ENCODE measurements at places on chromosomes 6 and 20.

GRCh38 chr6:12459945-12460661, 169.9 kb downstream of the EDN1 start:
- no peak for DNase-seq

DNA sequence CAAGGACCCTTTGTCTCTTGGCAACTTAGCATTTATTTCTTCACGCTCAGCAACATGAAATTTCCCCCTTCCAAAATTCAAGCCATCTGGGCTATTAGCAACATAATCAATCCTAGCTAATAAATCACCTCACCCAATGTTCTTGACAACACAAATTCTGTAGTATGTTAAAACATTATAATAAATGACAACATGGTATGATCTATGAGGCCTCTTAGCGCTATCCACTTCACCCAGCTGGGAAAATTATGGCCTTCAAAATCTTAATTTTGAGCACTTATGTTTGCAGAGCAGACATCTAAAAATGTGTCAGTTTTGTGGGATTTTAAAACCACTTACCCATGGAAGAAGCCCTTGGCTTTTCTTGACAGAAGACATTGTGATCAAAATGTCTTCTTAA, 181.9 kb downstream of the HDGFL1 start:
- no peak for DNase-seq

GRCh38 chr6:129865013-129865412, 3.9 kb upstream of the TMEM244 start:
- DNase-seq: no peak

DNA sequence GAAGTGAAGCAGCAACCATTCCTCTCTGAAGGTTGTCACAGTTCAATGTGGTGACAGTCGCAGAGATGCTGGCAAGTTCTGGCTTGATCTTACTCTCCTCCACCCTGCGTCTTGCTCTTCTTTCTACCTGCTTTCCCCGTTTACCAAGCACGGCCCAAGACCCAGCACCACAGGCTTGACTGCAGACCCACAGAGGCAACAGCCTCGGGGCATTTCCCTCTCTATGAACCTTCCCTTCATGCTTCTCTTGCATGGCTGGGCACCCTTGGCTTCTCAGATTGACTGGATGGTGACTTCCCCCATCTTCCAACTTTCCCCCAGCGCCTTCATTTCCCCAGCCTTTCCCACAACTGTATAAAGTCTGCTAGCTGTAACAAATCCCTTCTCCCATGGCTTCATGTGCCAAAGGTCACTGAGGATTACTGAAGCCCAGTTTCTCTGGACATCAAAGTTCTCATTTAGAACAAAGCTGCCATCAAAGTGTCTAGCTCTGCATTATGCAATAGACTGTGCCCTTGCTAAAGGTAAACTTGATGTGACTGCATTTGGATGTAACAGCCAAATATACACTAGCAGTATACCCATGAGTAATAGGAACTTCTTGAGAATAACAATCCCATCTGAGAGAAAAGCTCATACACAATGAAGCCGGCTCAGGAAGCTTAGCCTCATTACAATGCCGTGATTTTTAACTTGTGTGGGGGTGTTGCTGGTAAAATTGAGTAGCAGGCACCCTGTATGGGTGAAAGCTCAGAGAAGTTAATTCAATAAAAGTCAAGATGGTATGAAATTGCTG, 723.1 kb upstream of the FLRT3 start:
- no peak for DNase-seq

DNA sequence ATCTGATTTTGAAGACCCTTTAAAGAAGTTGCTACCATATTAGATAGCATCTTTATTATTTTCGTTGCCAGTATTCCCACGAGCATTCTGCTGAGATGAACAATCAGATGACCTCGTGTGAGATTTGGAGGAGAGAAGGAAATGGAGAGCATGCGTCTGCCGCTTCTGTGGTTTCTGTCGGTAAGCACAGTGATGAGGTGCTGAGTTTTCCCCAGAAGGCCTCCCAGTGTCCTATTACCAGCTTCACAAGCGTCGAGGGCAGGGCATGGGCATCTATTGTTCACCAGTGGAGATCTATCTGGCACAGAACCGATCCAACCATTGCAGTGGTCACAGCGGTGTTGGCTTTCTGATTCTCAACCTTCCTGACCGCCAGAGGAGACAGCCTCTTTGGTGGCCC, 29.4 kb downstream of the TRAF3IP2 start:
- no peak for DNase-seq
